Right forelimb (tissue), 1 donor: ENCODE measurements at places on chromosomes 4 and X.

DNA sequence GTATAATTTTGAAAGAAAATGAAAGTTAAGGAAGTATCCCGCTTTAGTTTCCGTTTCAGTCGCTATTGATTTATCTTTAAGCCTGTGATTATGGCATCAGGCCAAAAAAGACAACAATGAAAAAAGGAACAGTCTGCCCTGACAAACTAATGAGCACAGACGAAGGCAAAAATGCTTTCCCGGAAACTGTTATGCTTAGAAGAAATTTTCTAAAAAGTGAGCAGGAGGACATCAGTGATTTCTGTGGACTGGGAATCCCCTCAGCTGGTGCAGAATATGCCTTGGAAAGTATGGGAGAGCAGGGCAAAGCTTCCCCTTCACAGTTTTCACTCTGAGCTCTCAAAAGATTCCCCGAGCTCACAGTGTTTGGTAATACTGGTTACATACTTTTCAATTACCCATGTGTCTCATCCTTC is 5.1 kb upstream of the CXCL10 start:
- DNase-seq, result no peak

GRCh38 chrX:25068340-25068739 is 52.6 kb upstream of the ARX start:
- DNase-seq, result no peak

- DNase-seq, result no peak
Measured at GRCh38 chr4:117421706-117422105, 336.3 kb upstream of the TRAM1L1 start.

DNA sequence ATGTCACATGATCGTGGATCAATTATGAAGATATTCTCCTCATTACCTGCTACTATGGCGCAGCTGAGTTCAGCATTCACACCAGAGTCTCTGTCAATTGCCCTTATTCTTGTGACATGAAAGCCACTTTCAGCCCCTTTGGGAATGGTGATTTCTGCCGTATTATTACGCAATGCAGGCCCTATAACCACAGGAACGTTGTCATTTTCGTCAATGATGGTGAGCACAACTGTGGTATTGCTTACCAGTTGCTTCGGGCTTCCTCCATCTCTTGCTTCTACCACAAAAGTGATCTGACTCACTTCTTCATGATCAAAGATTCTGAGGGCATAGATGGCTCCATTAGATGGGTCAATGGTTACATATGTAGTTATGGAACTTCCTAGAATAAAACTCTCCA is 2.1 kb downstream of the PCDH18 start:
- no peak for DNase-seq

DNA sequence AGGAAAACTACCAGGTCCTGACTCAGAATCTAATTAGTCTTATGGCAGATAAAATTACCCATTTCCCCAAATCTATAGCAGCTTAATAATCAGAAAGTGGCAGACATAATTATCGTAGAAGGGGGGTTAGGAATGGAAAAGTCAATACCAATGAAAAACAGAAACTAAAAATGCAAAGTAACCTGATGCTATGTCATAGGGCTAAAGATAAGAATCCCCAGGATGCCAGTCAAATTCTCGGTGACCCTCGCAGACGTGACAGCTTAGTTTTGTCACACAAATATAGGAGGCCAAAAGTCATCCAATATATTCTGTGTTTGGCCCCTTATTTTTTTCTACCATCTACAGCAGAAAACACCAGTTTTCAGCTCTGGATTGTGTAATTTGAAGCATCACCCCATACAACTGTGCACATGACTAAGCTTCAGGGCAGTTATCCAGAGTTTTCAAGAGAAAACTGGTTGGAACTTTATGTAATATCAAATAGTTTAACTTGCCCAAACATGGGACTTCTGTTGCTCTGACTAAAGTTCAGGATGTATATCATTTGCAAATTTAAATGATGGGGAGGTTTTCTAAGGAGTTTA is 30.9 kb downstream of the RASSF6 start:
- DNase-seq, result no peak

GRCh38 chrX:47687263-47687662 is 28.3 kb upstream of the UXT start:
- no peak for DNase-seq

DNA sequence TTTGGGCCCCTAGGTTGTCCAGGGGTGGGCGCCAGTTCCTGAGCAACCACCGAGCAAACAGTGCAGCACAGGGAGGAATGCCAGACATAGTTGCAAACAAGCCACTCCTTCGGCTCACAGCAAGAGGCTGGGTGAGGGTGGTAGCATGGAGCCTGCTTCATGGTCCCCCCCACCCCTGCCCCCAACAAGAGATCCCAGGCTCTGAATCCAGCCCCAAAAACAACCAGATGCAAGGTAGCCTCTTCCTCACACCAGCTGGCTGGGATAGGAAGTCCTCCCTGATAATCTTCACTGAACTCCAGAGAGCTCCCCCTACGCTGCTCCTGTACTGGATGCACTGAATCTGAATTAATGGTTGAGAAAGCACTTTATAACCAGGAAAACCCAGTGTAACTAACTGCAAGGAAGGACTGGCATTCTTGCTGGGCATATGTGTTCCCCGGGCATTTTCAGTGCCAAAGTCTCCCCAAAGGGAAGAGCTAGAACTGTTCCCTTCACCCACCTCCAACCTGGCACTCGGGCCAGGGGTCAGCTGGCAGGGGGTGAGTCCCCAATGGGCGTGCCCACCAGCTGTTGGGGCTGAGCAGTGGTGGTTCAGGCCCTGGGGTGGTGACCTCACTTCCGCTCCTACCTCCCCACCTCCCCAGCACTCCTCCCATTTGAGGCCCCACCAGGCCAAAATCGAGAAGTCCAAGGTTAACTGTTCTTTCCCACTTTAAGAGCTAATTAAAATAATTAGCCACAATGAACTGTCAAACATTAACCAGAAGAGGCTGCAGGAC is 1.5 kb downstream of the ELF4 start:
- DNase-seq, result no peak

DNA sequence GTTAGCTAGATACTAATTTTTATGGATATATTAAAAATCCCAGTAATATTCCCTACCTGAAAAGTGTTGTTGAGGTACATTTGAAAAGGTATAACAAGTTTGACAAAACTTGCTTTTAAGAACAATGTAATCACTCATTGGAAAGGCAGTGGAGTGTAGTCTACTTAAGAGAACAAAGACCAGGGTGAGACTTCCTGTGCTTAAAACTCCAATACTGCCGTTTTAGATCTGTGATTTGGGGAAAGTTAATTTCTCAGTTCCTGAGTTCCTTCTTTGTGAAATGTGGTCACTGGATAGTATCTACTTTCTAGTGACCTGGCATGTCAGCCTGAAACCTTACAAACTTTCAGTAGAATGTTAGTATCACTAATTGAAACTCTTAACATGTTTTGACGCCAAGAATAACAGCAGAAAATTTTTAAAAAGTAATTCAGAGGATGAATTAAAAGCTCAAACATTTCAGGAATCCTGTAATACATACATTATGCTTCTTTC is 56.8 kb downstream of the PCDH7 start:
- no peak for DNase-seq

DNA sequence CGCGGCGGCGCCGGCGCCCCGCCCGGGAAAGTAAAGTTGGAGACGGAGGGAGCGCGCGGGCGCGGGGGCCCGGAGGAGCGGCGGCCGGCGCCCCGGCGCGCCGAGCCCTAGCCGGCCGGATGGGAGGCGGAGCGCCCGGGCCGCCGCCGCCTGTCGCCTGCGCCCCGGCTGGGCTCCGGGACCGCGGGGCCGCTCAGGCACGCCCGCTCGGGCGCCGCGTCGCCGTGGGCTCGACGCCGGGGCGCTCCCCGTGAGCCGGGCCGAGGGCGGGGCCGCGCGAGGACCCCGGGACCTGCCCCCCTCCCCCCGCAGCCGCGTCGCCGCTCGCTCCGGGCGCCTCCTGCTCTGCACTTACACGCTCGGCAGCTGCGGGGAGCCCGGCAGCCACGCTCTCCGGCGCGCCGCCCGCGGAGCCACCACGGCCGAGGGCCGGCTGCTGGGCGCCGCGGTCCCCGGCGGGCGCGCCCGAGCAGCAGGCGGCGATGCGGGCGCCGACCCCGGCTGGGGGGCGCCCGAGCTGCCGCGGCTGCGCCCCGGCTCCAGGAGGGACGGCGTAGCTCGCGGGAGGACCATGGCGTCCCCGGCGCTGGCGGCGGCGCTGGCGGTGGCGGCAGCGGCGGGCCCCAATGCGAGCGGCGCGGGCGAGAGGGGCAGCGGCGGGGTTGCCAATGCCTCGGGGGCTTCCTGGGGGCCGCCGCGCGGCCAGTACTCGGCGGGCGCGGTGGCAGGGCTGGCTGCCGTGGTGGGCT is at the start of gene ADRA2C:
TSS of gene ADRA2C (plus strand) at position 350 of the 749 bp plus-strand sequence. CDS start at position 572, 222 bp downstream.
- peak; percentile 60 for DNase-seq

GRCh38 chrX:154026136-154027021 is 6.7 kb upstream of the IRAK1 start:
- no peak for DNase-seq

GRCh38 chr4:169616846-169617245 is 3.5 kb upstream of the CLCN3 start:
- no peak for DNase-seq

DNA sequence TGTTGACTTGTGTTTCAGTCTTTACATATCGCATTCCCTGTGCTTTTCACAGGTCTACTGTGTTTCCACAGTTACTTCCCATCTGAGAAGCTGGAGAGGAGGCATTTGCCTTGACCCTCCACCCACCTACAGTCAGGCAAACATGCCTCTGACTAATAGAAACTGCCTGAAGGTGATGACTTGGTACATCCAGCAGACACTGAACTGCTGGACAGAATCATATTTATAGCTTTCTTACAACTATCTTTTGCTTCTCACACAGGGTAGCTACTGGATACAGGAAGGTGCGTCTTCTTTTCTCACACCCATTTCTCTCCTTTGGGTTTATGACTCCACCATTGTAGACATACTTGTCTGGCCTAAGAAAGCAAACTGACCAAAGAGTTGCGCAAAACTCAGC is 58.0 kb downstream of the VGLL1 start:
- no peak for DNase-seq

- DNase-seq, result no peak
Measured at GRCh38 chr4:93116624-93117023, 711.9 kb upstream of the ATOH1 start.

DNA sequence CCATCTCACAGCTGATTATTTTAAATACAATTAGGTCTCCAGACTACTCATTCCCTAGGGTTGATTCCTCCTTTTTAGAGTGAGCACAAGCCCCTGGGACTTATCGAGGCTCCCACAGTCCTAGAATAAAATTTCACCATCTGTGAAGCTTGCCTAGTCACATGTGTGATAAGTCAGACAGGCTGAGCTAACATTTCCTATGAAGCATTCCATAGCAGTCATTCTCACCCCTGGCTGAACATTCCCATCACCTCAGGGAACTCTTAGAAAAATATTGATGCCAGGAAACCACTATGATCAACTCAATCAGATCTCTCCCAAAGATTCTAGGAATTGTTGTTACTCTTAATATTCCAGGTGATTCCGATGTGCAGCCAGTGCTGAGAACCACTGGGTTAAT is 37.7 kb downstream of the ARHGEF9 start:
- DNase-seq, result no peak

GRCh38 chr4:74884266-74884665 is 48.6 kb upstream of the PARM1 start:
- DNase-seq, result no peak

DNA sequence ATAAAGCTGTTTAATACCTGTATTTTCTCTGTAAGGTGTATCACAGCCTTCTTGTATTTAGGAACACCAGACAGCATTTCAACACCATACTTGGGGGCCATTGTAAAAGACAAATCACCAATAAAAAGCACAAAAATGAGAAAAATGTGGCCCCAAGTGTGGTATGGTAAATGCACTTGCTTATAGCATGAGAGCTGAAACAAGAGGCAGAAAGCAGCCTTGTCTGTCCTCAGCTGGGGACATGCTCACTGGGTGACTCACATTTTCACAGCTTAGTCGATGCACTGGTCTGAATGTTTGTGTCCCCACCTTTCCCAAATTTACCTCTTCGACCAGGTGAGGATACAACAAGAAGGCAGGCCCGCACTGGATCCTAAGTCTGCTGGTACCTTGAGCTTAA is 639.7 kb upstream of the AGA start:
- no peak for DNase-seq

DNA sequence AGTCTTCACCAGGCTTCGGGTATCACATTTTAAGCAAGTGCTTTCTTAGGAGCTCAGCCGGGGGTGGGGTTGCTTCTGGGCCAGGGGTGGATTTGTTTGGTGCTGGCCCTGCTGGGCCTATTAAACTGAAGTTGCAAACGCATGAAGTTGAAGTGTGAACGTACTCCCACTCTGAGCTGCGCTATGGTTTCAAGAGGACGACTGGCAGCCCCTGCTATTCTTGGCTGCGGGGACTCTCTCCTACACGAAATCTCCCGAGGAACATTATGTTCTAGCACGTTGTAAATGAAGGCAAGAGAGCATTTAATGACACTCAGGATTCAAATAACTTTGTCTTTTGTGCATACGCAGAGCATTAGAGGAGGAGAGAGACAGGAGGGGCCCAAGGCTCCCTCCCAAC is 401.3 kb upstream of the BOD1L1 start:
- no peak for DNase-seq

GRCh38 chr4:77157859-77158486 is 966 bp downstream of the CCNG2 start:
- peak; percentile 94 for DNase-seq
